COLO829 (cell line): ENCODE measurements at places on chromosomes 11 and 22.

GRCh38 chr22:32850591-32851517 lies 49.3 kb downstream of the TIMP3 start:
- DNase-seq: no peak

DNA sequence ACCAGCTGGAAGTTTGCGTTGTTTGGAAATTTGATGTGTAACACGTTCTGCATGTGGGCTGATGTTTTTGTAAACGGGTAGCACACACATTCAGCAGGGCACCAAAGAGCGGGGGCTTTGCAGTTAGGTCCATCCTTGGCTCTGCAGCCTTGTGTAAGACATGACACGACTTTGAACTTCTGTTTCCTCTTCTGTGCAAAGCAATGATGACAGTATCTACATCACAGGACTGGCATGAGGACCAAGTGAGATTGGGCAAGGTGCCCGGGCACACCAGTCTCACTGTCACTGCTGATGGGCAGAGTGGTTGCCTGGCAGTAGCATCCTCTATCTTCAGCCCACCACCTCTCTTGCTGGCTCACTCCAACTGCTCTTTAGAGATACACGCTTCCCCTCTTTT lies 3.3 kb downstream of the TCN2 start:
- DNase-seq: no peak

DNA sequence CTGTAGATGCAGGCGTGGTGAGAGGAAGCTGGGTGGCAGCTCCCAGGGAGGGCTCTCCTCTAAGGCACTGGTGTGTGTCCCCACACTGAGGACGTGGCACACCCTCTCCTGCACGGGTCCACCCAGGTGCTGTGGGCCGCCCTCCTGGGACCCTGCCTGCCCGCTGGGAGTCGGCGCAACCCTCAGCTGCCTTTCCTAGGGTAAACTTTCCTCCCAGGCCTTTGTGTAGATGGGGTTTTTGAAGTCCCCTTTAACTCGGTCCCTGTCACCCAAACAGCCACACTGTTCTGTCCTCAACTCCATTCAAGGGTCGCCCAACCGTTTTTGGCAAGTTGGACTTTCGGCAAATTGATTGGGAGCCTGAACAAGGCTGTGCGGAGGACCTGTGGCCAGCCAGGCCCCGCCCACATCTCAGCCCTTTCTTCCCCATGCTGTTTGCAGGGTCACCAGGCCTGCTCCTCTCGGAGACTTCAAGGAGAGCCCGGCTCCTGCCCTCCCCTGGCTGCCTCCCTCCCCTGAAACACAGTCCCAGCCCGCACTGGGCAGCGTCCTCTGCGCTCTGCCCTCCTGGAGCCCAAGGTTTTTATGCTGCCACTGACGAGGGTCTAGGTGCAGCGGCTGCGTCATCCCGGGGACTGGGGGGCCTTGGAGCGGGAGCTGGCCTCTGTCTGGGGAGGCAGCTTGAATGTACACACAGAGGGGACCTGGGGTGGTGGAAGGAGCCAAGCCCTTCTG lies 1126.2 kb downstream of the BRD1 start:
- no peak for DNase-seq

DNA sequence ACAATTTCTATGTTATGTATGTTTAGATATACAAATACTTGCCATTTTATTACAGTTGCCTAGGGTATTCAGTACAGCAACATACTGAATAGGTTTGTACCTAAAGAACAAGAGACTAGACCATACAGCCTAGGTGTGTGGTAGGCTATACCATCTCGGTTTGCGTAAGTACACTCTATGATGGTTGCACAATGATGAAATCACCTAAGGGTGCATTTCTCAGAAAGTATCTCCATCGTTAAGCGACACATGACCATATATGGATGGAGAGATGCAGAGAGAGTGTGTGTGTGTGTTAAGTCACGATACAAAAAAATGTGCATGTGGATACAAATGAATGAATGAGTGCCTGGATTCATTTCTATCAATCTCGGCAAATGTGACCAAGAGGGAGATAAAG lies 37.7 kb downstream of the NARS2 start:
- no peak for DNase-seq

- peak; percentile 19 for DNase-seq
Measured at GRCh38 chr11:11973361-11973800, 35.0 kb downstream of the DKK3 start.

- DNase-seq: no peak
Measured at GRCh38 chr11:77865805-77866204, 44.9 kb downstream of the AAMDC start.

GRCh38 chr11:110366291-110366690 lies 63.5 kb upstream of the FDX1 start:
- DNase-seq: no peak

GRCh38 chr11:80613655-80614054 lies 1172.8 kb upstream of the TENM4 start:
- no peak for DNase-seq

- no peak for DNase-seq
Measured at GRCh38 chr11:66956689-66957290, 1.4 kb downstream of the PC start.

GRCh38 chr11:34809191-34810106 lies 106.7 kb downstream of the APIP start:
- DNase-seq: no peak

GRCh38 chr22:20140107-20140445 lies 8.5 kb downstream of the ZDHHC8 start:
- no peak for DNase-seq

GRCh38 chr11:28756977-28757376 lies 648.8 kb downstream of the METTL15 start:
- no peak for DNase-seq

DNA sequence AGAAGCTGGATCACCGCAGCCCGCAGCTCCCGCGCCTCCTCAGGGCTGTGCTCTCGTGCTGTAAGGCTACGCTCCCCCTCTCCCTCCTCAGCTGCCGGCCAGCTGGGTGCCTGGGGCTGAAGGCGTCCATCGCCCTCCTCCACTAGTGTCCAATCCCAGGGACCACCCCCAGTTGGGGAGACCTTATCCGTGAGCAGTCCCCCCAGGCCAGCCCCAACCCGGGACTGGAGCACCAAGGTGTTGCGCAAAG lies 1.2 kb downstream of the AP5B1 start:
- DNase-seq: no peak

- DNase-seq: no peak
Measured at GRCh38 chr22:17192186-17192585, 27.0 kb downstream of the ADA2 start.

GRCh38 chr11:29095821-29096220 lies 921.0 kb downstream of the KCNA4 start:
- DNase-seq: no peak

GRCh38 chr11:74025467-74026166 lies 16.7 kb upstream of the UCP3 start:
- DNase-seq: no peak

DNA sequence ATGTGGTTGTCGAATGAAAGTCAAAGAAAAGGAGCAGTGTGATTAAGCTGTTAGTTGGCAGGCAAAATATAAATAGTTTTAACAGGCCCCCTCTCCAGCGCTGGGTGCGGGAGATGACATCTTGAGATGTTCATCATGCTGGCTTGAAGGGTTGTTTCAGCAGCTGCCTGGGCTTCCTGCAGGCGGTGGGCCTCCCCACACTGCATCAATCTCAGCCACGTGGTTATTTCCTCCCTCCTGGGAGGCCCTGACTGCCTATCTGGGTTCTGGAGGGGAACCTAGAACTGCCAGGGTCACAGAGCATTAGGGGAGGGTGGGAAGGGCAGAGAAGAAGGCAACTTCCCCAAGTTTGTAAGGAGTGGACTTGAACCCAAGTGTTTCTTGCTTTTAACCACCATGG lies 173.3 kb upstream of the SYT13 start:
- no peak for DNase-seq

GRCh38 chr11:66339162-66339675 lies 3.0 kb upstream of the RIN1 start:
- no peak for DNase-seq

- no peak for DNase-seq
Measured at GRCh38 chr11:77345621-77346020, 44.1 kb upstream of the GDPD4 start.

DNA sequence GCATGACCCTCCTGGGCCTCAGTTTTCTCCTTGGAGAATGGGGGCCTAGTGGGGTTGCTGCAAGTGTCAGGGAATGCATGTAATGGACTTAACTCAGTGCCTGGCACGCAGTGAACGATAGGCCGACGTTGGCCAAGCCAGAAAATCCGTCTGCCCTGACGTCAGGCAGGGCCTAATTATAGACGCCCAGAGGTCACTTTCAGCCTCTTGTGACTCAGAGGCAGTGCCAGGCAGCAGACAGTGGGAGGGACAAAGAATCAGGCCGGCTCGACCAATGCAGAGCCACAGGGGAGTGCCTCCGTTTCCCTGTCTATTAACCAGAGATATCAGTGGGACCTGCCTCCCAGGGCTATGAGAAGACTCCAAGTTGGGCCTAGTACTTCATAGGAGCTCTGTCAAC lies 115.0 kb downstream of the MN1 start:
- DNase-seq: peak; percentile 93
